ENCODE measurements at places on chromosomes 1 and 21.

- no peak for DNase-seq
Measured at GRCh38 chr1:203181586-203182386, 4.7 kb downstream of the CHI3L1 start.

- DNase-seq: no peak
Measured at GRCh38 chr1:235013512-235013911, 115.1 kb downstream of the TOMM20 start.

GRCh38 chr1:236163463-236164153 is 21.3 kb downstream of the GPR137B start:
- no peak for DNase-seq

GRCh38 chr1:118223426-118223825 is 38.4 kb upstream of the SPAG17 start:
- no peak for DNase-seq

DNA sequence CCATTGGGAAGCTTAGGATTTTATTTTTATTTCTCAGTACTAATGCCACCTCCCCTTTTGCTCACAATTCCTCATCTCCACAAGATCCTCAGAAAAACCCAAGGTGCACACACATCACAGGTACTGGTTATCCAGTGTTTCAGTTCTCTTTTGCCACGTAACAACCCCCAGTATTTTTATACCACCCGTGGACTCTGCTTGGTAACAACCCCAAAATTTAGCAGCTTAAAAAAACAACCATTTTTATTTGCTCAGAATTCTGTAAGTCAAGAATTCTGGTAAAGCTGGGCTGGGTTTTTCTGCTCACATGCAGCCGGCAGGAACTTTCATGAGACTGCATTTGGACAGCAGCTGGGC is 180.0 kb downstream of the KAZN start:
- DNase-seq: no peak

DNA sequence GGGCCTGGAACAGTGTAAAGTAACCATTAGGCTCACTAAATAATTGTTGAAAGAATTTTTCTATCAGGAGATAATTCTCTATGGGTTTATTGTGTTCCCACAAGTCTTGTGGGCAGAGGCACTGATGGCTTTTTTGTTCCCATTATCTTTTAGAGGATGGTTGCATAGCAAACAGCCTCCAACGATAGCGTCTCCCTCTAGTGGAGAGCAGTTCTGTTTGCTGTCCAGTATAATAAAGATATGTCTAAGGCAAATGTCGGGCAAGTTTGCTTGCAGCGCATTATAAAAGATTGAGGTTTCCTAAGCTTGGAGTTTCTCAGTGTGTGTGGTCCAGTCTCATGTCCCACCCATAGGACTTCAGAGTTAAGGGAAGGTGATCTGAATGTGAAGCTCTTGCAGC is 1.3 kb upstream of the SLC6A17 start:
- no peak for DNase-seq

DNA sequence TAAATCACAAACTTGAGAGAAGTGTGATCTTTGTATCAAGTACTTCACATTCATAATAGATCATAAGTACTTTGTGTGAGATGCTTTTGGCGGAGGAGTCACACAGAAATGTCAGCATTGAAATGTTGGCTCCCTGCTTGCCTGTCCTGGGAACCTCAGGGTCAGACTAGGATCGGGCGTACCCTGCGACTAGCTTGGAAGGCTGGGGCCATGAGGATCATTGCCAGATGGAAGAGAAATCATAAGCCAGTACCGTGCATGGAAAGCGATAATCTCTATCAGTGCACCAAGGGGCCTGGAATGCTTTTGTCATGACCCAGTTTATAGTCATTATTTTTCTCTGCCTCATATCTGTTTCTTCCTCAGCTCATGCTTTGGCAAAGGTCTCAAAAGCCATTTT is 35.5 kb downstream of the MTR start:
- DNase-seq: no peak

- no peak for DNase-seq
Measured at GRCh38 chr1:11740258-11741192, 4.6 kb downstream of the AGTRAP start.

- DNase-seq: no peak
Measured at GRCh38 chr1:228398741-228399461, 7.7 kb downstream of the TRIM11 start.

- no peak for DNase-seq
Measured at GRCh38 chr1:203563291-203563690, 63.3 kb upstream of the ATP2B4 start.

DNA sequence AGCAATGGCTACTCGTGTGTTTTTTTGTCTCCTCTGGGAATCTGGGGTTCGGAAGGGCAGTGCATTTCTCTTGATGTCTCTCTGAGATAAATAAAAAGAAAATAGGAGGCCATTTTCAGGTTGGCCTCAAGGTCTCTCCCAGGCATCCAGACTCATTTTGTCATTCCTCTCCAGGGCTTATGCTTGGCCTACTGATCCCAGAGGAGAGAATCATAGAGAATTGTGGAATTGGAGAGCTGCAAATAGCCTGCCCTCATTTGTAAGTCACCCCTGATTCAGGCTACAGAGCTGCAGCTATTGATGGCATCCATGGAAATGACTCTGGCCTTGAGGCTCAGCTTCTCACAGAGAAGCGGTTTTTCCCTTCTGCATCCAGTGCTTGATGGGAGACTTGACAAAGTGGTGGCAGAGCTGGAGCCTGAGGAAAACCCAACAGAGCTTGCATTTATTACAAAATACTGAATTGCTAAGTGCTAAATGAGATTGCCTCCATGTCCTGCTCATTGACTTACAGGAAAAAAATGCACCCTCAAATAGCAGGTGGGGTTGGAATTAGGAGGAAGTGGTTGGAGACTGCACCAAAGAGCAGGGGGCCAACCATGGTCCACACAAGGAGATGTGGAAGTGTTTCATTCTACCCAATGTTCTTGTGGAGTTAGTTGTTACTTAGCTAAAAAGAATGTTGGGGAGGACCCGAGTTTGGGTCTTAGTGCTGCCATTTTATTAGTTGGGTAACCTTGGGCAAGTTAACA is 140.4 kb downstream of the S1PR1 start:
- DNase-seq: no peak

- DNase-seq: no peak
Measured at GRCh38 chr1:12143631-12144155, 23.1 kb upstream of the TNFRSF1B start.

DNA sequence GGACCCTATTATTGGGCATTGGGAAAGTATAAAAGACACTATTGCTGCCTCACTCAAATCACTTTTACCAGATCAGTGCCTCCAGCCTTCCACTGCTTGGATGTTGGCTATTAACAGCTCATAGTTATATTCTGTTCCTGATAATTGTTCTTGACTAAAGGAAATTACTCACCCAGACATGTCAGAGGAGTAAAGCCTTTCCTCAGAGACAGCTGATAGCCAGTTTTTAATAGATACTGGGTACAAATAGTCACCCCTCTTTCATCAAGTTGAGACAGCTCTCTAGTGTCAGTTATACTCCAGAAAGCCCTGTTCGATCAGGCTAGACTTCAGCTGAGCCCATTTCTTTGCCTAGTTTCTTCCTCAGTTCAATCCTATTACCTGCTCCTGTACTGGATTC is 876.1 kb upstream of the B3GALT2 start:
- no peak for DNase-seq

DNA sequence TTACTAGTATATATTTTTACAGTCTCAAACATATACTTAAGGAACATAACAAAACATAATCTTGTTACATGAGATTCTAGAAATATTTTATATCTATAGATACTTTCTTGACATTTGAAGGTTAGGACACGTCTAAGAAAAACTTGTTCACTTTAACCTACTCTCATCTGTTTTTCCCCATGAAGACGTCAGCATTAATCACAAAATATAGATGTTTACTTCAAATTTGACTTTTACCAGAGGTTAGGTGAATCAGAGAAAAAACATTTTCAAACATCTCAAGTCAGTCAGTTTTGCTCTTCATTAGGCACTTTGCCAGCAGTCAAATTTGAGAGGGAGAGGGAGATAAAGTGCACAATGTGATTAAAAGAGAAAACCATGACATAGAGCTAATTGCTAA is 47.7 kb downstream of the BRINP3 start:
- no peak for DNase-seq

- no peak for DNase-seq
Measured at GRCh38 chr1:83065952-83066727, 932.8 kb downstream of the TTLL7 start.

GRCh38 chr1:205191622-205192021 is 19.9 kb downstream of the DSTYK start:
- no peak for DNase-seq

DNA sequence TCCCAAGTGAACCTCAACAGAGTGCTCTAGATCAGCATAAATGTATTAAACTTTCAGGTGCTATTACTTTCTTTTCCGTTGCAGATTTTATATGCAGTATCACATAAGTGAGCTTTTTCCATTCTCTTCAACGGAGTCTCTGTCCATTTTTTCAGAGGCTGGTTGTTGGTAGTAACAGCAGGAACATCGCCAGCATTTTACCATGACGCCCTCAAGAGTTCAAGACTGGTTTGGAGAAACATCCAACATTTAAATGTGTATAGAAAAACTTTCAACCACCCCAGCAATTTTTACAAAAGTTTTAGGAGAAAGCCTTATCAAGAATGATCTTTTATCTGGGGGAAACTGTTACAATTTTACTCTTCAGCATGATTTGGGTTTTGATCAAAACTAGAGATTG is 117.0 kb downstream of the TGFB2 start:
- DNase-seq: no peak

GRCh38 chr1:94522304-94522703 is 19.3 kb downstream of the F3 start:
- DNase-seq: no peak

- DNase-seq: no peak
Measured at GRCh38 chr1:150619576-150620509, 9.6 kb downstream of the ENSA start.

GRCh38 chr1:27603681-27604578 is at the start of gene AHDC1:
TSS of gene AHDC1 (minus strand) at chr1:27604144. CDS start at chr1:27552115, 52,029 bp downstream.
- DNase-seq: peak; percentile 91

- no peak for DNase-seq
Measured at GRCh38 chr1:208071435-208072031, 160.6 kb upstream of the CD34 start.

- no peak for DNase-seq
Measured at GRCh38 chr1:54125386-54126070, 27.3 kb downstream of the CDCP2 start.

GRCh38 chr1:2134621-2135307 is 59.8 kb downstream of the FAAP20 start:
- DNase-seq: no peak

DNA sequence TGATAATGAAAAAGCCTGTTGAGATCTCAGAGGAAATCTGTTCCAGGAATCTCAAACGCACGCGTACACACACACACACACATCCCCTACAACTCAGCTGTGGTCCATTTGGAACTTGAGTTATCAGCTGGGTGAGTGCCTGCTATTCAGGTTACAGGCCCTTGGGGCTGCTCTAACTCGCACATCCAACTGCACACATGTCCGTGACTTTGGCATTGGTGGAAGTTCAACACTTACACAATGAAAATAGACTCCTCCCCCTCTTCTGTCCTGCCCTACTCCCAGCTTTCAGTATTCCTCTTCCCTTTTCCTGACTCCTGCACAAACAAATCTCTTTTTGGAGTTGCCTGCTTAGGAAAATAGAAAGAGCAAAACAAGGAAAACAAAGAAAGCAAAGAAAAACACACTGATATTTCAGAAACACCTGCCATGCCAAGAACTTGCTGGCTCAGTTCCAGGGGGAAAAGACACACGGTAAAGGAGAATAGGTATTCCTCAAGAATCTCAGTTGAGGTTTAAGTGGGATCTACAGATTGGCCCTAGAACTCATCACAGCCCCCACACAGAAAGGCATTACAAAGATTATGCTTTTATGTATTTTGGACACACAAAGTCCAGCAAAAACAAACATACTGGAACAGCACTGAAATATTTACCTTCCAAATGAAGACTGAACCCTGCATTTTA is 140.9 kb downstream of the TGFBR3 start:
- DNase-seq: no peak

- no peak for DNase-seq
Measured at GRCh38 chr1:230589951-230590350, 52.3 kb upstream of the COG2 start.

DNA sequence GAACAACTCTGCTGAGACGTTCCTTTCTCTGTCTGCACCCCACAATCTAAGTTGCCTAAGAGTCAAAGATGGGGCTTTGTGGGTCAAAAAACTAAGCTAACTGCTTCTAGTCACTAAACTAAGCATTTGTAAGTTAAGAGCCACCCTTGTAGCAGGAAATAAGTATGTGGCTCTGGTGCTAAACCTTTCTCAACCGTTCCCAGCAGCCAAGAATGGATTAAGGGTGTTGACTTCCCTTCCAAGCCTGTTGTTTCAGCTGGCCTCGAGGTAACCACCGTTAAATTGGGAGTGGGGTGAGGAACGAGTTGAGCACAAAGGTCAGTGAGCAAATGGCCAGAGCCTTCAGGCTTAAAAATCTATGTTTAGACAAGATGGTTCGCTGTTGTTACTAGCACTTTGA is 169.1 kb downstream of the TRIM33 start:
- no peak for DNase-seq

GRCh38 chr1:153752571-153753195 is 22.5 kb upstream of the SLC27A3 start:
- no peak for DNase-seq

DNA sequence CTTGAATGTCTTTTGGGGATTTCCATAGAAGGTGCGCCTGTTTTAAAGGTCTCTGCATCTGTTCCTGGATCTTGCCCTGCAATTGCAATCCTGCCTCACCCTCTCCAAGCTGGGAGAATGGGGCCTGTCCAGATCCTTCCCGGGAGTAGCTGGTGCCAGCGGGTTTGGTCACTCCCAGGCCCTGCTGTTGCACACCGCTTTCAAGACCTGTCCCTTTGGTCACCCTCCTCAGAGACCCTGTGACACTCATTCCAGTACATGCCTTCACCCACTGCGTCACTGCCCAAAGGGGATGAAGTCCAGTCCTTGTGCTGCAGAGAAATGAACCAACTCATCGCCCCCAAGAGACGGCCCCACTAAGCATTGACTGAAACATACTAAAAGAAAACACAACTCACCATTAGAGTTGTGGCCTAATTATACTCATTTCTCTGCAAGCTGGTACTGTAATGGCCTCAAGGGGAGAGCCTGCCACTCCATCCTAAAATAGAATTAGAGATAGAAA is 1.9 kb upstream of the IRF2BP2 start:
- no peak for DNase-seq

- DNase-seq: peak; percentile 30
Measured at GRCh38 chr1:201468844-201469644, at the start of gene PHLDA3. TSS of gene PHLDA3 (minus strand) at chr1:201469188. CDS start at chr1:201468786, 402 bp downstream.

Data from activated T-cell treated with anti-CD3 and anti-CD28 coated beads for 48 hours (primary cell).